ENCODE measurements at places on chromosomes 5 and 9. TPM values are rescaled to one million over a fixed set of nuclear protein-coding genes. Genes with fewer than 3 reads are reported as not detected.

The TSSK1B gene
- total RNA-seq, result not detected

GRCh38 chr9:120440791-120441190 is 139.2 kb downstream of the CDK5RAP2 start:
- DNase-seq, result no peak

- DNase-seq, result no peak
These were observed 6.2 kb downstream of the WNK2 start for GRCh38 chr9:93190133-93190525.

- DNase-seq, result no peak
These were observed 478.5 kb upstream of the SMARCA2 start for GRCh38 chr9:1536522-1537170.

DNA sequence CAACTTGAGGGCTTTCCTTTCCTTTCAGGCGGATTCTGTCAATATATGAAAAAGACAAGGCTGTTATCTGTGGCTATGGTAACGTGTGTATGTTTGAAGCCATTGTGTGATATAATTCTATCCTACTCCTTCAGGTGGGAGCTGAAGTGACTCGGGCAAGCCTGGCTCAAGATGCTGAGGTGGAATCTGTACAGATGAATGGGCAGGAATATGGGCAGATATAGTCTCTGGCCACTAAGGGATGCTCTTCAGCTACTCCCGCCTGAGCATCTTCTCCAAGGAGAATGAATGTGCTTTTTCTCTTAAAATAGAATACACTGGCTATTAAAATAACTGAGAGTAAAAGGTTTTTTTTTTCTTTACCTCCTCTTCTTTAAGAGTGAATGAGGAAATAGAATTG is 244.8 kb downstream of the ADGRV1 start:
- DNase-seq, result no peak

DNA sequence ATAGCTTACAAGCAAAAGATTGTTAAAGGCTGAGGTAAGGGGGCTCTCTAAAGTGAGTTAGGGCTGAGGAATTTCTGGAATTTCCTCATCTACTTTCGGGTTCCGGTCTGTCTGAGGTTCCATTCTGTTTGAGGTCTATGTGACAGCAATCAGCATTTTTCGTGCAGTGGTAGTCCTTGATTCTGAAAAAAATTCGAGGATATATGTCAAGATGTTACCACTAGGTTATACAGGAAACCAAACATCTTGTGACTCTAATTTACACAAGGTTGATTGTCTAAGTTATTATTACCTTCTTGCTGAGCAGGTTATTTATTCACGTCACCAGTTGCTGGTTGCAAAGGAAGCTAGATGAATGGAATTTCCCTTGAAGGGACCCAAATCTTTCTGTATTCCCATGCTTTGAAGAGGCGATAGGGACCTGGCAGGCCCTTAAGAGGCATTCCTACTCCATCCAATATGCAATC is 35.2 kb downstream of the RLN2 start:
- DNase-seq, result no peak

GRCh38 chr5:112878760-112879159 is 17.7 kb downstream of the SRP19 start:
- DNase-seq, result no peak

The ADRB2 gene
- total RNA-seq, result 0.07 TPM

The ADGRV1 gene
- 1.8 TPM for total RNA-seq
